Left kidney (tissue), 8 donors: ENCODE measurements at places on chromosomes 6 and 20. TPM values are rescaled to one million over a fixed set of nuclear protein-coding genes. Genes with fewer than 3 reads are reported as not detected.

GRCh38 chr6:150310539-150310938 lies 58.3 kb upstream of the IYD start:
- no peak for DNase-seq

Gene HLA-DOA
- 5.9 TPM for polyA plus RNA-seq

DNA sequence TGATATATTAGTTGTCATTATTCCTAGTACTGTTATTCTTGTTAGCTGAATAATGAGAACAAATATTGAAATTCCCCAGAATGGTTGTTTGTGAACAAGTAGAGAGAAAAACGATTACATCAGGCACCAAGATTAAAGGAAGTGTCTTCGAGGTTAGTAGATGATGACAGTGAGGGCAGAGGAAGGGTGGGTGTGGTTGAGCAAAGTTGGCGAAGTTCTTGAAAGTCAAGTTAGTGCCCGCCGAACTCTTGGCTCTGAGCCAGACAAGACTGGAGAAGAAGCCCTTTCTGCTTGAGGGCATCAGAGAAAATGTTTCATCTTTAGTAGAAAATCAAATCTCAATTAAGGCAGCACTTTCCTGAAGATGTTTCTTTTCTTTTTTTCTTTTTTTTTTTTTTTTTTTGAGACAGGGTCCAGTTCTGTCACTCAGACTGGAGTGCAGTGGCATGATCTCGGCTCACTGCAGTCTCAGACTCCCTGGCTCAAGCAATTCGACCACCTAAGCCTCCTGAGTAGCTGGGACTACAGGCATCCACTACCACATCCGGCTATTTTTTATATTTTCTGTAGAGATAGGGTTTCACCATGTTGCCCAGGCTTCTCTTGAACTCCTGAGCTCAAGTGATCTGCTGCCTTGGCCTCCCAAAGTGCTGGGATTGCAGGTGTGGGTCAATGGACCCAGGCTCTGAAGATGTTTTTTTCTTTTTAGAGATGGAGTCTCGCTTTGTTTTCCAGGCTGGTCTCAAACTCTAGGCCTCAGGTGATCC lies 77.1 kb downstream of the SGK1 start:
- DNase-seq: no peak

DNA sequence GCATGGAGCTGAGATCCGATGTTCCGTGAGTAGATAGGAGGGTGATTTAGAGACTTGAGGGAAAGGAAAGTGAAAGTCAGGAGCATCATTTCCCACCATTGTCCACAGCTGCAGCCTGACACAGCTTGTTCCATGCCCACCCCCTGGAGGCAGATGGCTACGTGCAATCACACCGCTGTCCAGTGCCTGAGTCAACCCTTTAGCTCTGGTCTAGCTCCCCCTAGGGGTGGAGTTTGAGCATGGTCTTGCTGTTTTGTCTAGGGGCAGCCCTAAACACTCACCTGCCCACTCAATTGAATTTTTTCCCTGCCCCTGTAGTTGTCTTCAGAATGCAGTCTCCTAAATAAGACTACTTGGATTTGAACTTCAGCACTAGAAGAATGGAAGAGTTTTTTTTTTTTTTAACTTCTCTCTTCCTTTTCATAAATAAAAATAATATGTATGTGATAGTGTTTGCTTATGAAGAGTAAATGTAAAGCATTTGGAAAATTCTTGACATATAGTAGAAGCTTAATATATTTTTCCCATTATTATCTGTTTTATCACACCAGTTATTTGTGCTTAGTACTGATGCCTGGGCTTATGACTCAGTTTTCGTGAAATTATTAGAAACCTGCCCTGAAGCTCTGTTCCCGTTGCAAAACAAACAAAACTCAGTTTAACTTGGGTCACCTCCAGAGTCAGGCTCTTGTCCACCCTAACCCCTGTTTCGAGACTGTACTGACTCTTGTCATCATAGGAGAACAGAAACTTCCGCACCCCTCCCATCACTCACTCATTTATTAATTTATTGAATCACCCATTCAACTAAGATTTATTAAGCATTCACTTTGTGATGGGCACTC lies 814.8 kb downstream of the MAFB start:
- DNase-seq: no peak

GRCh38 chr20:20224806-20225205 lies 143.1 kb upstream of the INSM1 start:
- DNase-seq: no peak

DNA sequence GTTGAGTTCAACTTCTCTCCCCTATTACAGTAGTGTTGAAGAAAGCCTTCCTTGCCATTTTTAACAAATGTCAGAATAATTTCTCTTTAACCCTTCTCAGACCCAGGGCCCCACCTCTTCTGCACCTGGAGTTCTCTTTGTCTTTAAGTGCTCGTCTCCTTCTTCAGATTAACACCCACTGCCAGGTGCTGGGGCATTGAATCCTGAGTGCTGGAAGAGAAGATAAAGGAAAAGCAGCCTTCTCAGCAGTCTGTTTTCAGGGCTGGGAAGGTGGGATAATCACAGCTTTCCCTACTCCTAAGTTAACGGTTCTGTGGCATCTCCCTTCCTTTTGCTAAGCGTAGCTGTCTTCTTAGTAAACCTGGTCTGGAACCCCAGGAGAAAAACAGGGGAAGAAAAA lies 114.6 kb upstream of the TAB2 start:
- no peak for DNase-seq

DNA sequence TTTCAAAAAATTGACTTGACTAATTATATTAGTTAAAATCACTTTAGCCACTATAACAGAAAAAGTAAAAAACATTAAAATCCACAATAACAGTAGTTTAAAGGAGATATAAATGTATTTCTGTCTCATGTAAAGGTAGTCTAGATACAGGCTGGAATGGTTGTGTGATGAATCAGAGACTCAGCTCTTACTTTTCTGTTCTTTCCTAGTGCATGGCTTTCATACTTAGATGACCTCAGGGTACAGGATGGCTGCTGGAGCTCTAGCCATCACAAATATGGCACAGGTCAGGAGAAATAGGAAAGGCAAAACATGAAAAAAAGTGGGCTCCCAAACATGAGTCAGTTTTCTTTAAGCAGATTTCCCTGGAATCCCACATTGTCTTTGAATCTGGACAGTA lies 157.7 kb upstream of the FLRT3 start:
- no peak for DNase-seq

DNA sequence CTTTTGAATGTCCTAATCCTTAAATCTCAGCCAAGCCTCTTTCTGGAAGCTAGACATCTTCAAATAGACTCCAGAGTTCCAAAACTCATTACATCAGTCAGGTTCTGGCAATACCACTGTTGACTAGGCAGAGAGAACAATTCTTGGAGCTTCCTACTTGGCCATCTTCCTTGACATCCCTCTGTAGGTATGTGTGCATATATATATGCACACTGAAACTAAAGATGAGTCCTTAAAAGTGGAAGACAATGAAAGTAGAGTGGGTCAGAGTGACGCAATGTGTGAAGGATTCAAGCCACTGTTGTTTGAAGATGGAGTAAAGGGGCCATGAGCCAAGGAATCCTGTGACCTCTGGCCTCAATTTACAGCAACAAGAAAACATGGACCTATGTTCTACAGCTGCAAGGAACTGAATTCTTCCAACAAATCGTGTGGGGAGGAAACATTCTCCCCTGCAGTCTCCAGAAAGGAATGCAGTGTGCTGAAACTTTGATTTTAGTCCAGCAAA lies 18.7 kb upstream of the DUSP22 start:
- no peak for DNase-seq

GRCh38 chr6:30207619-30208295 lies 5.4 kb downstream of the TRIM26 start:
- no peak for DNase-seq

GRCh38 chr20:49276961-49277785 lies 684 bp downstream of the ZNFX1 start:
- no peak for DNase-seq

DNA sequence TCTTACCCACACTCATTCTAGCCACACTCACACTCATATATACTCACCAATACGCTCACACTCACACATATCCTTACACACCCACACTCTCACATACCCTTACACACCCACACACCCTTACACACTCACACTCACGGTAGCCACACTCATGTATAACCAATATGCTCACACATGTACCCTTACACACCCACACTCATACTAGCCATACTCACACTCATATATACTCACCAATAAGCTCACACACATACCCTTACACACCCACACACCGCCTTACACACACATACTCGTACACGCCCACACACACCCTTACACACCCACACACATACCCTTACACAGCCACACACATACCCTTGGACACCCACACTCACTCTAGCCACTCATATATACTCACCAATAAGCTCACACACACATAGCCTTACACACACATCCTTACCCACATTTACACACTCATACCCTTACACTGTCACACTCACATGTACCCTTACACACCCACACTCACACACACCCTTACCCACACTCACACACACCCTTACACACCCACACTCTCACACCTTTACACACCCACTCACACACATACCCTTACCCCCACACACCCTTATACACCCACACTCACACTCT lies 192.5 kb upstream of the SNX9 start:
- DNase-seq: no peak

Gene RGS17
- polyA plus RNA-seq: 3.6 TPM
